Karpas-422 (cell line): ENCODE measurements at places on chromosomes 4 and X. TPM values are rescaled to one million over a fixed set of nuclear protein-coding genes. Genes with fewer than 3 reads are reported as not detected.

GRCh38 chr4:146193628-146194027 lies 18.1 kb downstream of the LSM6 start:
- no peak for DNase-seq

- DNase-seq: peak; percentile 46
Measured at GRCh38 chr4:76733068-76733771, 164.7 kb downstream of the SOWAHB start.

DNA sequence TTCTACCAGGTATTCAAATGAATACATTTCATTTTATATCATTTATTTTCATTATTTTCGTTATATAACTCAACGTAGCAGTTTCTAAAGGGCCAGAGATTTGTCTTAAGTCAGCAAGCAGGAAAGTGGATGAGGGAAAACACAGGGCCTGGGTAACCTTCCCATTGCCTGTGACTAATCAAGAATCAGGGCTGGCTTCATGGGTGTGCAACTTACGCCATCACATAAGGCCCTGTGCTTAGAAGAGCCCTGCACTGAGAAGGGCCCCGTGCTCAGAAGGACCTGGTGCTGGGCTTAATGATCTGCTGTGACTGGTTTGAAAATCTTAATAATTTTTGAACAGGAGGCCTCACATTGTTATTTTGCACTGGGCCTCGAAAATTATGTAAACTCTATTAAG lies 65.4 kb upstream of the FAM9C start:
- no peak for DNase-seq

DNA sequence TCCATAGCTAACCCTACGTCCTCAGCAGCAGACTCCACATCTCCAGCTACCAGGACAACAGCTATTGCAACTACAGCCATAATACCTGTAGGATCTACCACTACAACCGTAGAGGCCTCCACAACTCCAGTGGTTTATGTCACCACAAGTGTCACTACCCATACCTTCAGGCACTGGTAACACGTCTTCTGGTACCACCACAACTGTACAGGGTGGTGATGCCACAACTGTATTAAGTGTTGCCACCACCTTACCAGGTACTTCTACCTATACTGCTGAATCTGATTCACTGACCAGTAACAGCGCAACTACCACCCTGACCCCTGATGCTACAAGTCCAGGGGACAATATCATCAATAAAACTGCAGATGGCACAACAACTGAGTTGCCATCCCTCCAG lies 34.6 kb upstream of the CABS1 start:
- DNase-seq: no peak

DNA sequence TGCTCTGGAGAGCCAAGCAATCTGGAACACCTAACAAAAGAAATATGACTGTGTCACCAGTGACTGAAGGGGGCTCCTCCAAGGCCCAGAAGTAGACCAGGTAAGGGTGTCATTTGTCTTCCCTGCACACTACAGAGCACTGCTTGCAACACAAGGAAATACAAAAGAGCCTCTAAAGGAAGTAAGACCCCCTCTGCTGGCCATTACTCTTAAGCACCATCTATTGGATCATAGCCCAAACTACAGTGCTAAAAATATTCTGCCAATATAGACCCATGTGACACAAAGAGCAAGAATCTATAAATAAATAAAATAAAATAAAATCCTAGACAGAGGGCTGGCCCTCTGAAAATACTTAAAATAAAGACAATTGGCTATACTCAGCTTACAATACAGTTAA lies 528.7 kb downstream of the TMA16 start:
- DNase-seq: peak; percentile 72

DNA sequence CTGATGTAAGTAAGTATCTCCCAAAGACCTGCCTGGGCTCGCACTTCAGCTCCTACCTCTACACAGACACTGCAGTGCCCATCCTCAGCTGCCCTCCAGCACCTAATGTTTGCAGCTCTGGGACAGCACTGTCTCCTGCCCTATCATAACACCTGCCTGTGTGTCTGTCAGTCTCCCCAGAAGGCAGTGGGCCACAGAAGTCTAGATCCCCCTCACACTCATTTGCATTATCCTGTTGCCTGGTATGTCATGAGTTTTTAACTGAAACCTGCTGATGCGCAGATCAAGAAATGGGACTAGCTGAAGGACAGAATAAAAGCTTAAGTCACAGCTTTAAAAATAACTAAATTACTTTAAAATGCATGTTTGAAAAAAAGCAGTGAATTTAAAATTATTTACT lies 43.0 kb downstream of the LRP2BP start:
- DNase-seq: no peak

GRCh38 chr4:187908079-187908561 lies 87.5 kb upstream of the ZFP42 start:
- no peak for DNase-seq

GRCh38 chr4:38985410-38986100 lies 46.7 kb downstream of the TMEM156 start:
- DNase-seq: no peak

GRCh38 chr4:88981556-88981955 lies 75.4 kb downstream of the FAM13A start:
- no peak for DNase-seq

DNA sequence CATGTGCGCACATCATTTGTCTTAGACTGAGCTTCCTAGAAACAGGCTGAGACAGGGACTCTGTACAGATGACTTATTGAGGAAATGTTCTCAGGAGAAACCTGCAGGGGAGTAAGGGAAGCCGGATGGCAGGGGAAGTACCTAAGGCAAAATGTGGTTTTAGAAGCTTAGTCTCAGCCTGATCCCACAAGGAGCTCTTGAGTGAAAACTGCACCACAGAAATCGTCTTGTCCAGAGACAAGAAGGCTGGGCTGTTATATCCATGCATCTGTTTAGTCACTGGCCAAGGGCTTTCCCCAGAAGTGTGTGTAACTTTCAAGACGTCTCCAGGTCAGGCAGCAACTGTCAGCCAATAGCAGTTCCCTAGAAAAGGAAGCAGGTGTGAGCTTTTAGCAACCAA lies 86.0 kb downstream of the FUNDC1 start:
- DNase-seq: no peak

GRCh38 chr4:23422878-23423277 lies 467.0 kb downstream of the PPARGC1A start:
- DNase-seq: no peak

- DNase-seq: no peak
Measured at GRCh38 chr4:7759635-7760034, 180.0 kb downstream of the AFAP1 start.

GRCh38 chrX:100973411-100973810 lies 3.9 kb downstream of the ARL13A start:
- DNase-seq: no peak

SPANXN3 gene
- total RNA-seq: not detected in 2 replicates

HS6ST2 gene
- total RNA-seq: not detected in 2 replicates

CT45A3 gene
- not detected in 2 replicates for total RNA-seq
